ENCODE measurements at places on chromosomes 16 and 17. TPM values are rescaled to one million over a fixed set of nuclear protein-coding genes. Genes with fewer than 3 reads are reported as not detected.

Gene UNC45B
- total RNA-seq: not detected

Gene FBXW10
- not detected for total RNA-seq

Gene UMOD
- total RNA-seq: 12.7 TPM

DNA sequence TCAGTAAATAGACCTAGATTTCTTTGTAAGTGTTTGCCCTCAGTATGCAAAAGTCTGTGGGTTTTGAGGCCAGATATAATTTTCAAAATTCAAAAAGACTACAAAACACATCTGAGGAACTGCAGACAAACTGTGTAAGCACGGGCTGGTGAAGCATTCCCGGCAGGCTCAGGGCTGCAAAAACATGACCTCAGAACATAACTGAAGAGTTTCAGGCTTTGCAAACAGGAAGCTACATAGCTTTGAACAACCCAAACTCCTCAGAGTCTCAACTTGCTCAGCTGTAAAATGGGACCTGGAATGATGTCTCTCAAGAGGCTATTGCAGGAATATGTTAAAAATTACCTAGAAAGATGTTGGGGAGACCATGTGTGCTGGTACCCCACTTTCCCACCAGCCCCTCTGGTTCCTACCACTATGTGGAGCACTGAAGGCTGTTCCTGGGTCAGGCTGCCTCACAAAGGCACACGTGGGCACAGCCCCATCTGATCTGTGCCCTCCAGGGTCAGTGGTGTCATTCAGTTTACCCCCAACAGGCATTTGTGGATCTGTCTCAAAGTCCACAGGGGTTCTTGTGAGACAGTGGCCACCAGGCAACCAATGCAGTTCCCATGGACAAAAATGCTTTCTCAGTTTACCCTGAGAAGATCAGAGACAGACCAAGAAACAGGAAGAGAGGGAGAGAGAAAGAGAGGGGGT is 72.9 kb downstream of the CREBBP start:
- no peaks in the 10 kb centered on the region for H3K27me3 ChIP-seq
- no peak overlapping the region for H3K4me3 ChIP-seq
- no peaks in the 10 kb centered on the region for H3K36me3 ChIP-seq

- H3K4me3 ChIP-seq: no peak overlapping the region
- no peaks in the 10 kb centered on the region for H3K4me1 ChIP-seq
- no peak overlapping the region for H3K27ac ChIP-seq
- H3K36me3 ChIP-seq: no peaks in the 10 kb centered on the region
Observed at GRCh38 chr17:35010093-35010492, 29.8 kb downstream of the LIG3 start.

DNA sequence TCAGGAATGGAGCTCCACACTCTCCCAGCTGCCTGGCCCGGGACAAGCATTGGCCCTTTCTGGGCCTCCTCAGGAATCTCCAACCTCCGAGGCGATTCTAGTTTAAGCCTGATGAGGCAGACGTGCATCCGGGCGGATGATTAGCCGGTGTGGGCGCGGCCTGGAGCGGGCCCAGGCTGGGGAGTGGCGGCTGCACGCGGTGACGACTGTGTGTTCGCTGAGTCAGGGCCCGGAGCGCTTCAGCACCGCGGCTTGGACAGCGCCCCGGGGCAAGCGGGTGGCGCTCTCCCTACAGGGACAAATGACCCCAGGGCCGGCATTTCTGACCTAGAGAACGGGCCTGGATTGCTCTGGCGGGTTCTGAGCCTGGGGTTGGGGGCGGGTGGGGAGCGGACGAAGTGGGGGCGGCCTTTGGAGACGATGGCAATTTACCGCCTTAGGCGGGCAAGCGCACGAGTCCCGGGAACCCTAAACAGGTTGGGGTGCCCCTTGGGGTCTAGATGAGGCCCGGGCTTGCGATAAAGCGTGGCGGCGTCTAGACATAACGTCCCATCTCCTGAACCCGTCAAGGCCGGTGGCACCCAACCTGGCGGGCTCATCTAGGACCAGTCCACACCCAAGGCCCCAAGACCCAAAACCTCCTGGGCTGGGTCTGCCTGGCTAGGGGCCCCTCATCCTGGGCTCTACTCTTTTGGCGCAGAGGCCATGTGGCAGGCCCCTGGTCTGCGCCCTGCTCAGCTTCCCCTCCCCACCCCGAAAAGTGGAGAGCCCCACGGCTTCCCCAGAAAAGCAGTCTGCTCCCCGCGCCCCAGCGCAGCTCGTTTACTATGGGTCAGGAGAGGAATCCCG is 22.3 kb upstream of the ZNHIT3 start:
- H3K27ac ChIP-seq: no peak overlapping the region
- H3K27me3 ChIP-seq: no peaks in the 10 kb centered on the region
- no peak overlapping the region for H3K4me3 ChIP-seq

DNA sequence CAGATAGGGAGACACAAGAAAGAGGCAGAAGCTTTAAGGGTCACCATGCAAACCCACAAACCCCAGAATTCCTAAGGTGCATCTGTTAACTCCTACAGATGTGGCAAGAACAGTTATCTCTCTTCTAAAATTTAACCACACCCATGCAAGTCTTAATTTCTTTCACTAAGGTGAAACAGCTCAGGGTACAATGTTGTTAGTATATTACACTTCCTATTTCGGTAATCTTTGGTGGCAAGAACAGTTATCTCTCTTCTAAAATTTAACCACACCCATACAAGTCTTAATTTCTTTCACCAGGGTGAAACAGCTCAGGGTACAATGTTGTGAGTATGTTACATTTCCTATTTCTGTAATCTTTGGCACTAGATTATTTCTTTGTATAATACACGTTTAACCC is 6.6 kb downstream of the CCL23 start:
- no peak for DNase-seq
- no peaks in the 10 kb centered on the region for H3K27me3 ChIP-seq
- H3K4me1 ChIP-seq: no peaks in the 10 kb centered on the region
- H3K4me3 ChIP-seq: no peak overlapping the region
- H3K36me3 ChIP-seq: no peaks in the 10 kb centered on the region

DNA sequence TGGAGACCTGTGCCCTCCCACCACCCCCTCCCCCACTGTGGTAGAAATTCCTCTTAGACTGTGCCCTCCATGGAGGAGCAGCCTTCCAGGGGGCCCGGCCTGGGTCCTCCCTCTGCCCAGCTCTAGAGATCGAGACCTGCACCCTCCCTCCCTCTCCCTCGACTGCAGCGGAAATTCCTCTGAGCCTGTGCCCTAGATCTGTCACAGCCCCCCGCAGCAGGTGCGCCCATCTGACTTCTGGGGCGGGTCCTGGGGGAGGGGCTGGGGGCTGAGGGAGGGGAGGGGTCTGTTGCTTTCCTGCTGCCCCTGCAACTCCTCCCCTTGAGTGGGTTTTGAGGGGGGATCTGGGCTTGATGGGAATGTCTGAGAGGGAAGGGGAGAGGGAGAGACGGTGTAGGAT is 177.8 kb upstream of the GSE1 start:
- H3K4me1 ChIP-seq: peaks cover 29% of the 10 kb centered on the region
- no peak for DNase-seq
- H3K27me3 ChIP-seq: no peaks in the 10 kb centered on the region
- H3K4me3 ChIP-seq: no peak overlapping the region

Data from body of pancreas (tissue), 4 donors.